ENCODE measurements at places on chromosomes 3 and 15.

- DNase-seq = no peak
Observed at GRCh38 chr3:96756516-96756915, 57.9 kb upstream of the EPHA6 start.

DNA sequence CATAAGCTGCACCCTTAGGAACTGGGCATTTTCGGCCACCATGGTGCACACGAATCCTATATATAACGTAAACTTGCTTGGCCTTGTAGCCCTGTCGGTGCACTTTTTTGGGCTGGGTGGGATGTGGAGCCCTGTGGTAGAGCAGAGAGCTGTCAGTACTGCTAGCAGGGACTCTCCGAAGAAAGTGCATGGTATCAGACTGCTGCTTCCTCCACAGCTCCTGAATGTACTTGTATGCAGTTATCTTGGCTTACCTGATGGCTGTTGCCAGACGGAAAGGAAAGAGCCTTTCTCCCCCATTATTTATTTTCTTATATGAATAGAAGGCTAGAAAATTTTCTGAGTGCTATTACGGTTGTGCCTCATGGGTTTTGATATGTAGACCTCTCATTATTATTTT, 8.4 kb downstream of the GALK2 start:
- no peak for DNase-seq

DNA sequence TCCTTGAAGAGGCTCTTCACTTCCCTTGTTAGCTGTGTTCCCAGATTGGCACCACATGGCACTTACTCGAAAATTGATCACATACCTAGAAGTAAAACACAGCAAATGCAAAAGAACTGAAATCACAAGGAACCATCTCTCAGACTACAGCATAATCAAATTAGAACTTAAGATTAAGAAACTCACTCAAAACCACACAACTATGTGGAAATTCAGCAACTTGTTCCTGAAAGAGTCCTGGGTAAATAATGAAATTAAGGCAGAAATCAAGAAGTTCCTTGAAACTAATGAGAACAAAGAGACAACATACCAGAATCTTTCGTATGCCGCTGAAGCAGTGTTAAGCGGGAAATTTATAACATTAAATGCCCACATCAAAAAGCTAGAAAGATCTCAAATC, 566.3 kb upstream of the TGFBR2 start:
- no peak for DNase-seq

DNA sequence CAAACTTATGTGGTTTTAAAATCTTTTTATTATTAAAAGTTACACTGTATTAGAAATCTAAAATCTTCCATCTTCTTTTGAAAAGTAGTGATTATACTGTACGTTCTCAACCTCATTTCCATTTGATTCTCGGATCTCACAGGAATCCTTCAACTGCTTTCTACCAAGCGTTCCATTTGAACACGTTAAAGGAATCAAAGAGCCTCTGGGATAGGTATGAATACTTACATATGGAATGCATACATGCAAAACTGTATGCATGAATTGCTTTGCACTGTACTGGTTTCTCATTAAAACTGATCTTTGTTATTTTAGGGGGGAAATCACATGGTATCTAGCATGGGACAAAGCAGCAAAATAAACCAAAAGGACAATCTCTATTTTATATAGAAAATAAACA, 14.8 kb downstream of the TSC22D2 start:
- DNase-seq = no peak

GRCh38 chr3:44132061-44132460, 109.6 kb upstream of the TOPAZ1 start:
- DNase-seq = no peak

DNA sequence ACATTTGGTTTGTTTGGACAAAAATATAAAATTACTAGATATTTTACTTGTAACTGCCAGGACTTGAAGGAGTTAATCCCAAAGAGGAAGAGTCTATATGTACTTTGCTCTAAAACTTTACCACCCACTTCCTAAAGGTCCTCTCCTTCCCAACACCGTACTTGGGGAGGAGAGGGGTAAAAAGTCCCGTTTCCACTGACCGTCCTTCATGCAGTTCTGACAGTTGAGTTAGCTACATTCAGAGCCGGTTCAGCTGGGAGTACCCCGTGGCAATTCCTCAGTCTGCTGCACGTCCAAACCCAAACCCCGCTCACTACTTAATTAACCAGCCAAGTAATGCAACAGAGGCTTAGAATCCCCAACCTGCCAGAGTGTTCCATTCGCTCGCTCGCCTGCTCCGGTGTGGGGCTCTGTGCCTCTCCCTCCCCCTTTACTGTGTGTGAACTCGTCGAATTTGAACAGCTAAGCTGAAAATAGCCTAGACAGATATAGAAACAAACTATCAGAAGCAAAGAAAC, 519.7 kb downstream of the FOXP1 start:
- DNase-seq = no peak

DNA sequence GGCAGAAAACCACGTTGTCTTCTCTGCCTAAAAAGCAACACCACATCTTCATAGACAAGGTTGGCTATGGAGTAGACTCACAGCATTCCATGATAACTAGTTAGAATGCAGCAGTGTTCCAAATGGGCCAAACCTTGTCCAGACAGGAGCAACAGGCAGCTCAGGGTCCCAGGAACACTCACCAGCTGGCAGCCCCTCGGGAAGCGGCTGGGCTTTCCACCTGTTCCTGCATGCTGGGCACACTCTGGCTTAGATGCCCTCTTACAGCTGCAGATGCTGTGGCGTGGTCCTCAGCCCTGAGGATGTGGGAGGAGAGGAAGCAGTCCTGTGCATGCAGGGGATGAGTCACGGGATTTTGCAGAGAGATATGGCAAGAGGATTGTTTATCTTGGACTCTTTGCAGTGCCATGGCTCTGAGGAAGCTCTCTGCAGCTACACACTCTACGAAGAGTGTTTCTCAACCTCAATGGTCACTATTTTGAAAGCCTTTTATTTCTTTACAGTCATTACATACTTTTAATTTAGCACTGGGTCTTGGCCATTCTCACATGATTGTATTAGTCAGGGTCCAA, 11.3 kb downstream of the NRROS start:
- DNase-seq = peak; percentile 92

GRCh38 chr3:105960381-105960780, 91.6 kb upstream of the CBLB start:
- no peak for DNase-seq

GRCh38 chr3:124883766-124884473, 3.2 kb downstream of the ITGB5 start:
- DNase-seq = no peak

DNA sequence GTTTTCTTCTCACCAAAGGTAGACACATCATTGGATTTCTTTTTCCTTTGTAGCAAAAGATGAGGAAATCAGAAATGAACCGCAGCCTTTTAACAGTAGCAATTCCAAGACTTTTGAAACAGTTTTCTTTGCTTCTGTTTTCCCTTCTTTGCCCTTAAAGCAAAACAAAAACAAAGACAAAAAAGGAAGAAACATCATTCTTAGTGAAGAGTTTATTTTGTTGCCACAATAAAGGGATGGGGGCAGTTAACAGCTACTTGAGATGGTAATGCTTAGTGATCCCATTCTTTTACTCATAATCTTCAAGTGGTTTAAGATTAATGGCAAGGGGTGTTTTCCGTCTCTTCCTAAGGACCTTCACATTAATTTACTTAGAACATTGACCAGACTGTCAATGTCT, 218.8 kb downstream of the MEIS2 start:
- DNase-seq = no peak

GRCh38 chr15:44092221-44092620, 102.8 kb downstream of the FRMD5 start:
- no peak for DNase-seq

DNA sequence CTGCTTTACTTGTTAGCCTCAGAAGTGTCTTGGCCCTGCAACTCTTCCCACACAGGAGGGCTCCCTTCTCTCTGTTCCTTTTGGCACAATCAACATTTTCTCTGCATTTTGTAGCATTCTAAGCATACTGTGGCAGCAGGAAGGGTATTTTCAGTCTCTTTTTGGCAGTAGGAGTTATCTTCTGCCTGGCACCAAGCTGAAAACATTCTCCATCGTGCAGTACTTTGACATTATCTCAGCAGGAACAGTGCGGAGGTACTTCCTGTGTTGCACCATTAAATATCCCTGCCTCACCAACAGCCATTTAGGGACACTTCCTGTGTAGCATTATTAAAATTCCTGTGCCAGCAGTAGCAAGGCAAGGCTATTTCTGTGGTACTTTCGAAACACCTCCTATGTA, 233.2 kb upstream of the SEMA6D start:
- DNase-seq = no peak

GRCh38 chr3:137767538-137768360, 3.6 kb downstream of the SOX14 start:
- no peak for DNase-seq

- DNase-seq = no peak
Observed at GRCh38 chr3:123156276-123156995, 45.3 kb upstream of the SEC22A start.

- peak; percentile 67 for DNase-seq
Observed at GRCh38 chr3:171351676-171352075, 108.5 kb downstream of the TNIK start.

GRCh38 chr15:60605879-60606307, 127.0 kb upstream of the ICE2 start:
- peak; percentile 45 for DNase-seq

DNA sequence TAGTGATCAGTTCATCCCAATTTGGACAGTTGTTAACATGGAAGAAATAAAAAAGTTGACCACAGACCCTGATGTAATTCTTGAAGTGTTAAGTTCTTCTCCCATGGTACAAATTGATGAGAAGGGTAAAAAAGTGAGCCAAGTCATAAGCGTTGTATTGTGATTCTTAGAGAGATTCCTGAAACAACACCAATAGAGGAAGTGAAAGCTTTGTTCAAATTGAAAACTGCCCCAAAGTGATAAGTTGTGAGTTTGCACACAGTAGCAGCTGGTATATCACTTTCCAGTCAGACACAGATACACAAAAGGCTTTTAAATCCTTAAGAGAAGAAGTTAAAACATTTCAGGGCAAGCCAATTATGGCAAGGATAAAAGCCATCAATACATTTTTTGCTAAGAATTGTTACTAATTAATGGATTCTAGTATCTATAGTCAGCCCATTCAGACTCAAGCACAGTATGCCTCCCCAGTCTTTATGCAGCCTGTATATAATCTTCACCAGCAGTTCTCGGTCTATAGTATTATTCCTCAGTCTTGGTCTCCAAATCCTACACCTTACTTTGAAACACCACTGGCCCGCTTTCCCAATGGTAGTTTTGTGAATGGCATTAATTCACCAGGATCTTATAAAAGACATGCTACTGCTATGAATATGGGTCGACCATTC, 38.2 kb downstream of the CDIN1 start:
- DNase-seq = no peak

DNA sequence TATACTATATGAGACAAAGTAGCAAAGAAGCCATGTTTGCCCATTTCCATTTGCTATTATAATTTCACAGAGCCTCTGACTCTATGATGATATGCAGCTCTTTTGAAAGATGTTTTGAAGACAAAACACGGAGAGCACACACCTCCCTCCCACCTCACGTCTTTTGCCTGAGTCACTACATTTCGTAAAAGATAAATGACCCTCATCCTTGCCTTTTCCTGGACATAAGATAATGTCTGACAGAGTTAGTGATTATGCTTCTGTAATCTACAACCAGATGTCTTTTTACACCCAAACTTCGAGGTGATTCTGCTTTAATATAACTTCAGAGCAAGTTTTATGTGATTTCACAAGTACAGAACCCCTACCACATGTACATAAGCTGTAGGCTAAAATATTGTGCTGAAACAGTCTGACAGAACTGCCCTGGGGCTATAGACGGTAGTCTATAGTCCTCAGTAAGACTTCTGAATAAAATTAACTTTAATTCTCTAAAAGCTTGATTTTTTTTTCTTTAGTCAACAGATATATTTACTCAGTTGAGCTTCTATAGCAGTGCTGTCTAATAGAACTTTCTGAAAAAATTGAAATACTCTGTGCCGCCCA, 99.9 kb downstream of the CD200R1L start:
- DNase-seq = no peak

GRCh38 chr3:146131616-146132410, 29.2 kb downstream of the PLOD2 start:
- peak; percentile 69 for DNase-seq

GRCh38 chr3:141578202-141578973, 91.6 kb downstream of the RASA2 start:
- DNase-seq = no peak

GRCh38 chr15:91855684-91856489, 2.4 kb downstream of the SLCO3A1 start:
- no peak for DNase-seq

DNA sequence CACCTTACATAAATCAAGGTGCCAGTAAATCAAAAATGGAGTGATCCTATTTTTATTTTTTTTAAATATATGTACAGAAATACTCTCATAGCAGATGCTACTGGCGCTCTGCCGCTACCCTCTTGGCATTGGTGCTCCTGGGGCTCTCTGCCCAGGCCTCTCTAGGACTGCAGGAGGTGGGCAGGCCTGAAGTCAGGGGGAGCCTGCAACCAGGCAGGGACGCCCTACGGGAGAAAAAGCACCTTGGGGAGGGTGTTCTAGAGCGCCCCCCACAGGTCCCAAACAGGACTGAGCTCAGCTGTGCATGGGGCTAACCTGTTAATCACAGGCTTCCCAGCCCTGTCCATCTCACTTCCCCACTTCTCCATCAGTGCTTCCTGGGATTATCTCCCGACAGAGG, 192.5 kb downstream of the SHQ1 start:
- DNase-seq = no peak

- no peak for DNase-seq
Observed at GRCh38 chr3:185713015-185713414, 111.8 kb downstream of the IGF2BP2 start.

DNA sequence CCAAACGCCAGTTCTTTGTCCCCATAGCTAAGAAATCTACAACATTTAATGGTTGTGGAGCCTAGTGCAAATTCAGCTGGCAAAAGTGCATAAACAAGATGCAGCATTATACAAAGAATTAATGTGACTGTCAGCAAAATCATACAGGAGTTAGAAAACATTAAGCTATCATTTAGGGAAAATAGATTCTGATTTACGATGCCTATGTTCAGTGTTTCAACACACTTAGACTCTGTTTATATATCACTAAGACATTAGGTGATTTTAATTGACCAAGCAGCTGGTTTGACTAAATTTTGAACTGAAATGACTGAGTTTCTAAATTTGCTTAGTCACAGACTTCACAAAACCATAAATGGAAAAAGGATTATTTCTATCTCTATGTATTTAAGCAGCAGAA, 1076.8 kb downstream of the TBL1XR1 start:
- DNase-seq = no peak

- no peak for DNase-seq
Observed at GRCh38 chr15:85500060-85500708, 119.8 kb downstream of the AKAP13 start.
